ENCODE measurements at places on chromosomes 12 and 14.

DNA sequence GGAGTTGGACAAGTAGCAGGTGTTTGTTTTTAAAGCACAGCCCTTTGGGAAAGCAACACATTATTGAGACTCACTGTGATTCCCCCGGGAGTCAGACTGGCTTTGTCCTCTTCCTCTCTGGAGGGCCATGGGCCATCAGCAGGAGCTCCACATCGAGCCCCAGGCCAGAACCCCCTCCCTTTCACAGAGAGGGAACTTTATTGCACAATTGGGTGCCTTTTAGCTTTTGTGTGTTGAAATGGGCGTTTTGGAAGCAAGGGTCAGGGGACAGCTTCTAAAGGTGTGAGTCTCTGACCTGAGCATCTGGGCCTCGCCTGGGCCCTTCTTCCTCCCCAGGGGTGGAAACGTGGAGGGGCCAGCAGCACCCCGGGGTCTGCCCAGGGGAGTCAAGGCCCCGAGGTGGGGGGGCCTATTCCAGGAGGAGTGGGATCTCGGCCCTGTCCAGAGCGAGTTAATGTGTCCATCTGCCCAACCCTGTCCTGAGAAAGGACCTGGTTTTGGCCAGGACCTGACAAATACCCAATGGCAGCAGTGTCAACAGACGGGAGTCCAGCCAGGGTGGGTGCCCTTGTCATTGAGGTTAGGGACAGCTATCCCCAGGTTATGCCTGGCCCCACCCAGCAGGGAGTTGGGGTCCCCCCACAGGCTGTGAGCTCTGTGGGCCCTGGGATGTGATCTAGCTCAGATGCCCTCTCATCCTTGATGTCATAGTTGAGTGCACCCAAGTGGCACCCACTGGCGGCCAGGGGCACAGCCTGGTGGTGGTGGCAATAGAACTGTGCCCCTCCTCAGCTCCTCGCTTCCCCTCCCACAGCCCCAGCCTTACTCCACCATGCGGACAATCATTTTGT is 37.1 kb downstream of the SLC8B1 start:
- DNase-seq = no peak

DNA sequence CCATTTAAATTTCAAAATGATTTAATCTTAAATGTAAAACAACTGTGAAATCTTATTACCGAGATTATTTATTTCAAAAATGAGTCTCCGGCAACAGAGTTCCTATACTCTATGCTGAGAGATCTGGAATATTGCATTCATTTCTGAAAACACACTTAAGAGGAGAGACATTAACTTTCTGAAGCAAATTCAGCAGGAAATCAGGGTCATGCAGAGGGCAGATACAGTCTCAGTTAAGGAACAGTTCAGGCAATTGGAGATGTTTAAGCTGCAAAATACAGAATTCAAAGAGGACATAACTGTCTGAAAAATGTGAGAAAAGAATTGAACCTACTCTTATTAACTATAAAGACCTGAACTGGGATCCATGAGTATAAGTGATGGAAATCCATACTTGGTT is 320.7 kb downstream of the PAWR start:
- DNase-seq = no peak

DNA sequence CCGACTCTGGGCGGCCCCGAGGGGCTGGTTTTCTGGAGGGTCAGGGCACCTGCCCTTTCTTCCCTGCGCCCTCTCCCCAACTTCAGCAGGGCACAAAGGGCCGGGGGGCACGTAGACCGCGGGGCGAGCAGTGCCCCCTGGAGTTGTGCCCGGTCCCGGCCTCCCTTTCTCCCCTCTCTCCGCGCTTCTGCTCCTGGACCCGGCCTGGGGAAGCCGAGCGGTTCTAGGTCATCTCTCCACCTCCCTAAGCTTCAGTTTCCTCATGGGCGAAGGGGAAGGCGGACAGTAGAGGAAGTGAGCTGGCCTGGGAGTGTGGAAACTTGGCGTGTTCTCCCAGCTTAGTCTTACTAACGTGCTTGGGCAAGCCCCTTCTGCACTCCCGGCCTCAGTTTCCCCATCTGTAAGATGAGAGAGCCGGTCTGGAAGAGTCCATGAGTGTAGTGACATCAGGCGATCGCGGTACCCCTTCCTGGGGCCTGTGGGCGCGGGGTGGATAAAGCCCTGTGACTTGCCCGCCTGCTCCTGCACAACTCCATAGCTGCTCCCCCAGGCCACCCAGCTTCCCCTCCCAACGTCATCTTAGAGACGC is 158.6 kb upstream of the PARP11 start:
- no peak for DNase-seq

DNA sequence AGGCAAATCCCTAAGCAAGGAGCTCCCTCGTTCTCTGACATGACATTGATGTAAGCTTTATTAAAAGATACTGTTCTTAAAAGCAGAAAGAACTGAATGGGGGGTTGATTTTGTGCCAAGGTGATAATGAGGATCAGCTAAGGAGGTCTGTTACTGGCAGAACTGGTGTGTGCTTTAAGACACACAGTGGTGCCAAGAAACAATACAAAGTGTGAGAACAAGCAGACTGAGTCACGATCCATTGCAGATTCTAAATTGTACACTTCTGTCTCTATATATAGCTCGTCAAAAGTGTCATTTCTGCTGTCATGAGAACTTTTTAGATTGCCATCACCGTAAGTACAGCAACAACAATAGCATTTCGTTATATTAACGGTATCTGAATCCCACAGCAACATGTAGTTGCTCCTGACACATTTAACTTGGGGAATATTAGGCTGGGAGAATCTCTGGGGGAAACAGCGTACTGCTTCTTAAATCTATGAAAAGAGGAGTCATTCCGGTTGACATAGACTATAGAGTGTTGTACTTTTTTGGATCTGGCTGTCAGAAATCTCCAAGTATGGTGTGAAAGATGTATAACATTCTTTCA is 151.3 kb upstream of the PRKD1 start:
- no peak for DNase-seq

GRCh38 chr14:34179727-34180126 is 228.9 kb upstream of the EGLN3 start:
- no peak for DNase-seq
